Fibroblast of pulmonary artery (primary cell): ENCODE measurements at places on chromosomes 7 and 10.

DNA sequence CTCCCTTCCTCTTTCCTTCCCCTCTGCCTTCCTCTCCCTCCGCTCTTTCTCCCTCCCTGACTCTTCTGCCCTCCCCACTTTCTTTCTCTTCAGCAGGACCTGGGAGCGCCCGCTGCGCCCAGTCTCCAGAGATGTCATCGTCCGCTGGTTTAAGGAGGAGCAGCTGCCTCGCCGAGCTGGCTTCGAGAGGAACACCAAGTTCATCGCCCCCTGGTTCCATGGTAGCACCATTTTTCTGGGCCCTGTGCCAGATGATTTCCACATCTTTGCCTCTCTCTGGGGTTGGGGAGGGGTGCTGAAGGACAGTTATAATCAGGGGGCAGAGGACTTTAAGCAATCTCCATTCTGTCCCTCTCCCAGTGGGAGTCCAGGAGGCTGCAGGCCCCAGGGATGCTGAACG, 71.6 kb downstream of the SH2D4B start:
- peak; percentile 1 for DNase-seq

DNA sequence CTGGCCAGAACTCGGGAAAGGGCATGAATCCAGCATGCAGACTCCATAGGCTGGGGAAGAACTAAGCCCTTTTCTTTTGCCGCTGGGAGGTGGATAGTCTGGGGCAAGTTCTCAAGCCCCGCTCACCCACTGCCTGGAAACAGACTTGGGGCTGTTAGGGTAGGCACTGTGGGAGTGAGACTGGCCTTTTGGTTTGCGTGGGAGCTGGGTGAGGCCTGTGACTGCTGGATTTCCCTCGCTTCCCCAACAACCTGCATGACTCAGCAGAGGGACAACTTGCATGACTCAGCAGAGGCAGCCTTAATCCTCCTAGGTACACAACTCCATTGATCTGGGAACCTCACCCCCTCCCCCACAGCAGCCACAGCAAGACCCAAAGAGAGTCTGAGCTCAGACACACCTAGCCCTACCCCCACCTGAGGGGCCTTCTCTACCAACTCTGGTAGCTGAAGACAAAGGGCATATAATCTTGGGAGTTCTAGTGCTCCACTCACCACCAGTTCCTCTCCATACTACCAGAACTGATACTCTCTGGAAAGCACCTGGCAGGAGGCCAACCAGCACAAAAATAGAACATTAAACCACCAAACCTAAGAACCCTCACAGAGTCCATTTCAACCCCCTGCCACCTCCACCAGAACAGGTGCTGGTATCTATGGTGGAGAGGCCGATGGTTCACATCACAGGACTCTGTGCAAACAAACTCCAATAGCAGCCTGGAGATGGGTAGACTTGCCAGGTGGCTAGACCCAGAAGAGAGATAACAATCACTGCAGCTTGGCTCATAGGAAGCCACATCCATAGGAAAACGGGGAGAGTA, 81.4 kb upstream of the LAMB4 start:
- peak; percentile 85 for DNase-seq

DNA sequence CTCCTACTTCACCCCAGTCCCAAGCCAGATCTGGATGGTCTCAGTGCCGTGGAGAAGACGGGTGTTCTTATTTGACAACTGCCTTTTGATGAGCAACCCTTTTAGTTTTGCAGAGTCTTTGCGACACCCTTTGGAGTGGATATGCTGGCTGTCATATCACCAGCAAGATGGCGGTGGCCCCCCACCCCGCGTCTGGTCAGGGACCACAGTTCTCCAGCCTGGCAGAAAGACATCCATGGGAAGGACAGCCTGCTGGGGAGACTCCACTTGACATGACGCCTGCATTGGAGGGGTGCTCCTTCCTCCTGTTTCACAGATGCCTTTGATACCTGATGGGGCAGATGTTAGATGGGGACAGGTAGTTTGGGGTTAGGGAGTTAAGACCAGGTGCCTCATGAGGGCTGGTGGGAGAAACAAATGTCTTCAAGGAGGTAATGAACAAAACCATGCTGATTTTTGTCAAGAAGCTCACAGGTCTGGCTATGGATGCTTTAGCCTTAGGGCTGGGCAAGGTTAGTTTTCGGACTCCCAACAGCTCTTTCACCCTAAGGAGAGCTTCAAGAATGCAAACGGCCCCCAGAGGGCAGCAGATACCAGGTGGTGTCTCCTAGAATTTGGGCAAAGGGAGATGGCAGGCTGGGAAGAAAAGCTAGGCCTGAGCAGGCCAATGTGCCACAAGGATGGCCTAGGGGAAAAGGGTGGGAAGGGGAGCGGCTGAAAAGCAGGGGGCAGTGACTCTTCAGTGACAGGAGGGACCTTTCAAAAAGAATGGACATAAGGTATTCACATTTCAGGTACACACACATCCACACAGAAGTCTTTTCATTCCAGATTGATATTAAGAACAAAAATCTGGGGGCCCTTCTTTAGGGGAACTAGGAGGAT, 95.2 kb downstream of the CLEC2L start:
- DNase-seq, result peak; percentile 60

GRCh38 chr10:20276127-20276979, 460.1 kb downstream of the PLXDC2 start:
- no peak for DNase-seq

DNA sequence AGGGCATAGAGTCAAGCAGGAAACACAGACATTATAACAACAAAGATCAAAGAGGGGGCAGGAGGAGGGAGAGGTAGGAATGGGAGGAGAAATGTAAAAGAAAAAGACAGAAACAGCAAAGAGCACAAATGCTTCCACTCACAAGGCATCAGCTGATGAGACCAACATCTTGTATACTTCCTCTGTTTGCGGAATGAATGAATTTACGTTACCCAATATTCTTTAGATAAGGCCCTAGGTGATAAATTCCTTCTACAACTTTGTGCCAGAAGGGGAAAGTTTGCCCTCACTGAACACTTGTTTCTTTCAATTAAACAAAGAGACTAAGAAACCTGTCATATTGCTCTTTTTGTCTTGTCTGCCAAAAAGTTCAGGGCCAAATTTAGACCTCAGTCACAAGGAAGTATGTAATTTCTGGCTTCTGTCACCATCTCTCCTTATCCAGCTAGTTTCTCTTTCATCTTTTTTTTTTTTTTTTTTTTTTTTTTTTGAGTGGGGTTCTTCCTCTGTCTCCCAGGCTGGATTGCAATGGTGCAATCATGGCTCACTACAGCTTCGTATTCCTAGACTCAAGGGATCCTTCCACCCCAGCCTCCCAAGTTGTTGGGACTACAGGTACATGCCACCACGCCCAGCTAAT, 116.4 kb upstream of the NANOS1 start:
- DNase-seq, result peak; percentile 60

- no peak for DNase-seq
Observed at GRCh38 chr7:44224080-44224973, 23.5 kb downstream of the YKT6 start.

DNA sequence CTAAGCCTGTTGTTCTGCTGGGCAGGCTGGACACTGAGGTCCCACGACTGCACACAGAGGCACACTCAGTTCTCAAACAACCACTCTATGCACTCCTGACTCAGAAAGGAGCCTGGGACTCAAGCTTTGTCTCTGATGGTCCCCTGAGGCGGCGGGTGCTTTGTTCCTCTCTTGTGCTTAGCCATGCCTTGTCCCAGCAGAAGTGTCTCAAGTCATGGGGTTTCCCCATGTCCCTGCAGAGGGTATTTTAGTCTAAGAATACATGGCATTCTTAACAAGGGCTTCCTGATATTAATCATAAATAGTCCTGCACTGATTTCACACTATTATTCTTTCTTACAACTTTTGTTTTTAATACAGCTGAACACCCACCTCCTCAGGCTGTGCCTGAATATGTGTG, 72.5 kb downstream of the CXCL12 start:
- DNase-seq, result no peak

DNA sequence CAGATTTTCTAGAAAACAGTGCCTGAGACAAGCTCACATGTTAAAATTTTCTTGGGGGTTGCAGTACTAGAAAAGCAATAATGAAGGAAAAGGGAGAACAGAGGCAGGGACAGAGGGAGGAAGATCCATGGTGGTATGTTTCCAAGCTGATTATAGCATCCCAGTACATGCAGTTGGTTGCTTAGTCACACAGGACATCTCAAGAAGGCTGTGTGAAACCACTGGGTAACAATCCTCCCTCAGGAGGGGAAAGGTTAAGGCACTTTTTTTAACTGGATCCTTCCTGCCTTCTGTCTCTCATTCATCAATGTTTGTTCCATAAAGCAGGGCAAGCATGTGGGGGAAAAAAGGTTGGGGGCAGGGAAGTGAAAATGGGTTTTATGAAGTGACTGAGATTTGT, 6.1 kb upstream of the IMMP2L start:
- DNase-seq, result no peak

GRCh38 chr7:149021725-149022062, 6.6 kb downstream of the PDIA4 start:
- DNase-seq, result no peak

- DNase-seq, result no peak
Observed at GRCh38 chr7:107615910-107616680, 36.0 kb downstream of the BCAP29 start.

- DNase-seq, result no peak
Observed at GRCh38 chr10:117486606-117487005, 55.9 kb upstream of the EMX2 start.

DNA sequence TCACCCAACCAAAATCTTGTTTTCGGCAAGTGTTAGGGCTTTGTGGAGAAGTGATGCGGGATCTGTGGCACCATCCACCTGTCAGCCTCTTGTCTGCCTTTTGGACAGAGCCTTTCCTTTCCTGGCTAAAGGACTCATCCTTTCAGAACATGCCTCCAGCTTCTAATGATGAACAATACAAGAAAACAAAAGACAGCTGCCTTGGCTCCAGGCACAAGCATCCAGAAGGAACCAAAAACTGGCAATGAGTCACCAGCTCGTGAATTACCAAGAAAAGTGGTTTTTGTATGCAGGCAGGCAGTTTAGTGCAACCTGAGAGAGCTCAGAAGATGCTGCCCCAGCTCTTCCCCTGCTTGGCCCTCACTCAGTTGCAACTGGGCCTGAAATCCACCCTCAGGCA, 84.6 kb upstream of the NAMPT start:
- DNase-seq, result peak; percentile 84

DNA sequence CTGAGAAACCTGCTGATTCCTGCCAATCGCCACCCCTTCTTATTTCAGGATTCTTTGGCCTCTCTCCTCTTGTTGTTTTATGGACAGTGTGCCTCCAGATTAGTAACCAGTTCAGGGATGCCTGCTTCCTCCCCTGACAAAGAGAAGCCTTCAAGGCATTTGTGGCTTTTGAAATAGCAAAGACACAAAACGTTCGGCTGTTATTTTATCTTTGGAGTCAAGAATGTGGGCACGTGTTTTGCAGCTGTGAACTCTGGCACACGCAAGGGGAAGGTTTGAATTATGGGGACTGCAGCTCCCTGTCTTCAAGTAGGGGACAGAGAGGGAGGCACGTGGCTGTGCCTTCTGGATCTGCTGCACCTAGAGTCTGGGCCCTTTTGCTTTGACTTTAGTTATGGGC, 157.9 kb upstream of the GRB10 start:
- no peak for DNase-seq

GRCh38 chr7:78203042-78203720, 404.6 kb downstream of the PHTF2 start:
- no peak for DNase-seq

GRCh38 chr10:121927318-121927840, 452 bp downstream of the ATE1 start:
- DNase-seq, result peak; percentile 47

GRCh38 chr7:4561795-4562194, 120.3 kb upstream of the FOXK1 start:
- no peak for DNase-seq

- DNase-seq, result no peak
Observed at GRCh38 chr10:102163342-102163989, 11.3 kb downstream of the NOLC1 start.

DNA sequence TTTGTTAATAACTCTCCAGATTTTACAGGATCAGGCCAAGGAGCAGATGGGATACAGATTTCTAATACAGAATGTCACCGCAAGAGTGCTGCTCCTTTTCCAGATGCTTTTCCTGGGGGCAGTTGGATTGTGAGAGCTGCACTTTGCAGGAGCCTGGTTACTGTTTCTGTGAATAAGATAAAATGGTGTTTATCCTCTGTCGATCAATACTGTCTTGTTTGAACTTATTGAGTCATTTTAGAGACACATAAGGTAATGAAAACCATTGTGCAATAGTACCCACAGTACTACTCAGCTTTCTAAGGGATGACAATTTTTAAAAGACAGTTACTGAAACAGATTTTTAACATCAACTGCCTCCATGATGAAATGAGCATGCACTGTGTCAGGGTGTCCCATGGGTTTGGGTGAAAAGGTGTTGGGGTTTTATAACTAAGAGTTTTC, 2.9 kb downstream of the A1CF start:
- DNase-seq, result no peak

GRCh38 chr7:81210137-81211064, 291.6 kb upstream of the SEMA3C start:
- peak; percentile 53 for DNase-seq

DNA sequence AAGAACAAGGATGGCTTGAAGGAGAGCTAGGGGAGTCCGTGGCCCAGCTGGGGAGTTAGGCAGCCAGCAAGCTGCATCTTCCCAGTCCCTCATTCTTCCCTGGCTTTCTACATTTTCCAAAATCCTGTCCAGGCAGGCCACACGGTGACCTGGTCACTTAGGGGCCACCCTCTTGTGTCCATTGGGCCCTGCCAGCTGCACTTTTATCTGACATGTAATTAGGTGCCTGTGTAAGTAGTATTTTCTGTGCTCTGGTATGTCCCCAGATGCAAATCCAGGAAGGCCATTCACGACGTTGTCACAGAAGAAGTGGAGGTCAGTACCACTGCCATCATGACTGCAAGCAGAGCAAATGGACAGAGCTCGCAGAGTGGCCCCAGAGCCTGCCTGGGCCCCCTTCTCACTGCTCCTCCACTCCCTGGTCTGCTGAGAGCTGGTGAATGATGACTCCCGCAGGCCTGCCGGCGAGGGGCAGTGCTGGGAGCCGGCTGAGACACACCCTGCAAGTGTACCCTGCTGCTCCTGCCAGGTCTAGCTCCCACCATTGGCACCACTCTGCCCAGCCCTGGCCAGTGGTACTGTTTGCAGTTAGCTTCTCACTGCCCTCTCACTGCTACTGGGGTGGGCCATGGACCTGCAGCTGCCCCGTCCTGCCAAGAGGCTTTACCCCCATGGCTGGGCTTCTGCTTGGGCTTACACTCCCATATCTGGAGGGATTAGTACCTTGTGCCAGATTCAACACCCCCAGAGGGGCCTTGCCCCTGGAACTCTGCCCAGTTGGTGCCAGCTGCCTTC, 98.2 kb downstream of the GLRX3 start:
- DNase-seq, result no peak

DNA sequence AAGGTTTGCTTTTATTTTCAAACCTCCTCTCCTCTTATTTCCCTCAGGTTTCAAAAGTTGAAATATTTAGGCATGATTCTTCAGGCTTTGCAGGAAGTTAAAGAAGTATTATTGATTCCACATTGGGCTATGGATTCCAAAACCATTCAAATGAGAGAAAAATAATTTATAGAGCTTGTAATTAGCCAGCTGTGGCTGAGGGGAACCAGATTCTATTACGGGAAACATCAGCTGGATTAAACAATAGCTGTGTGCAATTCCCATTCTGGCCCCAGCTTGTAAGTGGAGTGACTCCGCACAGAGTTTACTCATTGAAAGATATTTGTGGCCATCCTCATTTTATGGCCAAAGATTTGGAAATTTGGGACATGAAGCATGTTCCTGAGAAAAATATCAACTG, 77.0 kb upstream of the PHYHIPL start:
- no peak for DNase-seq
